ENCODE measurements at places on chromosomes 4 and X. TPM values are rescaled to one million over a fixed set of nuclear protein-coding genes. Genes with fewer than 3 reads are reported as not detected.

The CDKL2 gene
- 2.4 TPM for total RNA-seq

The MGARP gene
- total RNA-seq, result 0.98 TPM

The GABRG1 gene
- not detected for total RNA-seq

The PAGE4 gene
- not detected for total RNA-seq

The VCX gene
- not detected for total RNA-seq

The ZBTB49 gene
- total RNA-seq, result 3.5 TPM

The FHDC1 gene
- 0.32 TPM for total RNA-seq

The FMR1 gene
- total RNA-seq, result 41.3 TPM

The PCDH11X gene
- not detected for total RNA-seq

The MXRA5 gene
- not detected for total RNA-seq

The RNF128 gene
- total RNA-seq, result not detected

The ZCCHC13 gene
- total RNA-seq, result not detected

The MAGEA2 gene
- total RNA-seq, result not detected

The ESX1 gene
- not detected for total RNA-seq

The NR0B1 gene
- not detected for total RNA-seq

The MAGEB17 gene
- not detected for total RNA-seq

The CTAG1A gene
- total RNA-seq, result not detected

The MAGEA12 gene
- not detected for total RNA-seq

The AFM gene
- total RNA-seq, result not detected
